NCI-H510A treated with DMSO at 0.1 percent for 48 hours (cell line): ENCODE measurements at places on chromosomes 6 and 20.

DNA sequence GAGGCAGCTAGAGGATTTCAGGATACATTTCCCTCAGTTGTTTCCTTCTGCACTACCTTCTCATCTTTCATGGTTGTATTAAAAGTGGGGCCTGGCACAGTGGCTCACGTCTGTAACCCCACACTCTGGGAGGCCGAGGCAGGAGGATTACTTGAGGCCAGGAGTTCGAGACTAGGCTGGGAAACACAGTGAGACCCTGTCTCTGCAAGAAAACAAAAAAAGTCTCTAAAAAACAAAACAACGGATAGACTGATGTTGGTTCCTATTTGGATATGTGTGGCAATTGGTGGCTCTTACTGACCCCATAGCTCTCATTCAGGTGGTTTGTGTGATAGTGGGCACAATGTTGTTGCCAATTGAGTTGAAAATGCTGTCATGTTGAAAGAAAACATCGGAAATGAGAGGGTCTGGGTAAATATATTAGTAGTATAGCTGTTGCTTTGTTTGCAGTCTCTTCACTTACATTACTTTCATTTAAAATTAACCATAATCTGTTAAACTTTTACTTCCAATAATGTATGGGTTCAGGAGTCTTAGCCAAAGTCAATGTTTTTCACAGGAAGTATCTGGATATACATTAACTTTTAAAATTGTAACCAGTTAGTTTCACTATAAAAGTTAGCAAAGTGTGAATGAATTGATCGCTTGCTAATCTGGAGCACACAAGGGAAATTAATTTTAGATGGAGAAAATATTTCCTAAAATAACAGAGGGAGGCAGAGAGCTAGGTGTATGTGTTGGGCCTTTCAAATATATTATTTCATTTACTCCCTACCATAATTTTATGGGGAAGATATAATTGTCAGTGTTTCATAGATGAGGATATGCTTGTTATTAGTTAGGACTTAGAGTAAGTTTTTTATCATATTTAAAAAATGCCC, 31.1 kb downstream of the UTRN start:
- no peak for DNase-seq

DNA sequence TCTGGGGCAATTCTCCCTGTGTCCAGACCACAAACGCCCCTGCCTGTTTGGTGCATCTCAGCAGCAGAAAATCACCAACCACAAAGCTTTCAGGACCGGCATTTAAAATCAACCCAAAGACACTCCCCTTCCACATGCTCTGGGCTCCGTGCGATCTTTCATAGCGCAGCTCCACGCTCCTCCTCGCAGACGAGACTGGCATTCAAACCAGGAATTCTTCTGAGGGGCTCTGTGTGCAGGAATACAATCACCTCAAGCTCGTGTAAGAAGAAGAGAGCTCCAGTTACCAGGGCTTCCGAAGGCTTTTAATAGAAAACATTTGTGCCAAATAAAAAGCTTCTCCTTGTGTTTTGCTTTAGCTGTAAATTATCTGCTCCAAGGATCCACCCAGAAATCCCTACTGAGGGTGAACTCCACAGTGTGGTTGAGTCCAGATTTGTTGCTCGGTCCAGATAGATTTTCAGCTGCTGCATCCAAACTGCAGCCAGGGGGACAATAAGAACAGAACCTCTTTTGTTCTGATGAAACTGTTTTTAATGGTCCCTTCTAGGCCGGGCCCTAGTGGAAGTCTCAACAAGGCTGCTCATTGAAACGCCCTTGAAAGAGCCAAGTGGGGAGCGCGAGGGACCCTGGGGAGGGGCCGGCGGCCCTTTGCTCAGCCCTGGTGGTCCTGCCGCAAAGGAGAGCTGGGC, 16.4 kb upstream of the BMP7 start:
- DNase-seq: no peak

- no peak for DNase-seq
These were observed 76.9 kb downstream of the TXNDC5 start for GRCh38 chr6:7833751-7834070.

DNA sequence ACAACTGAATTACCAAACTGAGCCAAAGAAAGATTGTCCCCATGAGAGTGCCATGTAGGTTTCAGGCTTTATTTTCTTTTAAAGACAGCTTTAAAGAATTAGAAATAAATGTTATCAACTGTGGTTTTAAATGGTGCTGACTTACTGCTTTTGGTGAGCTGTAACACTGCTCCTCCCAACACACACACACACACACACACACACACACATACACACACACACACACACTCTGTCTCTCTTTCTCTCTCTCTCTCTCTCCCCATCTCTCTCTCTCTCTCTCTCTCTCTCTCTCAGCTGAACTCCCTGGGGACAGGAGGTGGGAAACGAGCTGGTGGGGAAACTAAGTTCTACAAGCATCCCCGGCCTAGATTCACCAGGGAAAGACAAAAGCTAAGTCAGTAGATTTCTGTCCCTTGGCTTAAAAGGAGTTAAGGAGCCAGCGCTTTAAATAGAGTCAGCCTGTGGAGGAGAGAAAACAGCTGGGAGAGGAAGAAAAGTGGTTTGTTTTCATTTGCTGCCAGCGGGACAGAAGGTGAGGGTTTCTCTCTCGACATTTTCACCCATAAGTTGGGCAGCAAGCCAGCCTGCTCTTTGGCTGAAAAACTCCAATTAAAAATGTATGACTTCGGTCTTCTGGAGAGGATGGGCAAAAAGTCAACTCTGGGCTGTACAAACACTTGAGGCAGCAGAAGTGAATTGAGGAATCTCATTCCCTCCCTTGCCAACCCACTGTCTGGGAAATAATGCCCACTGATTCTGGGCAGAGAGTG, 27.4 kb downstream of the CBLN4 start:
- no peak for DNase-seq
